Fibroblast of upper back skin (primary cell): ENCODE measurements at places on chromosomes 7 and 10.

DNA sequence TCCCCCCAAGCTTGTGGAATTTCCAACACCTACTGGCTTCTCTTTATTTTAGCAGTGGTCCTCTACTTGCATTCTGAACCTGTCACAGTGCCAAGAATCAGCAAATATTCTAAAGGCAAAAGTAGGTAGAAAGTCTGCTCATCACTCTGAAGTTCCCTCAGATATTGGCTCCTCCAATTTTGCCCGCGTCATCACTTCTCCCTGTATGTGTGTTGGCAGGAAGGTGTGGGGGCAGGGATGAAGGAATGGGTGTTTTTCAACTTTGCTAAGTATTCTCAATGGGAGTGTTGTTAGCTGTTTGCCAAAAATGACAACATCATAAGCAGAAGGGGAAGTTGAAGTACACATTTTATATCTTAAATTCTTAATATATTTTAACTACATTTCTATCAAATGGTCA is 226.2 kb downstream of the POLR1F start:
- no peak for DNase-seq

DNA sequence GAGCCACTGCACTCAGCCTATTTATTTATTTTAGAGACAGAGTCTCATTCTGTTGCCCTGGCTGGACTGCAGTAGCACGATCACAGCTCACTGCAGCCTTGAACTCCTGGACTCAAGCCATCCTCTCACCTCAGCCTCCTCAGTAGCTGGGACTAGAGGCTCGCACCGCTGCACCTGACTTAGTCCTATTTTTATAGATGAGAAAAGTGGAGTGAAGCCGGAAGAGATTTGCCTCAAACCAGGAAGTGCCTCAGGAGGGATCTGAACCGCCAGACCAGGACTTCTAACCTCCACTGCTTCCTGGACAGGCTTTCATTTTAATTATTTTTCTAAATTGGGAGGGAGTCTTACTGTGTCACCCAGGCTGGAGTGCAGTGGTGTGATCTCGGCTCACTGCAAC is 17.5 kb upstream of the CLIP2 start:
- DNase-seq: no peak

- peak; percentile 30 for DNase-seq
Observed at GRCh38 chr7:131653418-131654248, 97.2 kb upstream of the PODXL start.

DNA sequence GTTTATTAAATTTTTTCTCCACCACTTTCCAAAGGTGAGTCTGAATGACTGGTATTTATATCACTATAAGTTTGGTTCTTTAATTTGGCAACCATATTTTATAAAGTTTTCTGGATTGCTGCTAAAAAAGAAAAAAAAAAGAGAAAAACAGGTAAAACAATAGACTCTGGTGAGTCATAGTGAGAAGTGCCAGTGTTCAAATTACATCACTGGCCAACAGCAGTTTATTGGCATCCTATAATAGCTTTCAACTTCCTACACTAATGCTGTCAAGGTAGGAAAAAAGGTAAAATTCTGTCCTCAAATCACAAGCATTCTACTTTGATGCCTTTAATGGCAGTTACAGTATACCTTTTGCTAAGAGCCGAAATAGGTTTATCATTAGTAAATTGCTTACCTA is 808.8 kb downstream of the GRM8 start:
- DNase-seq: no peak

DNA sequence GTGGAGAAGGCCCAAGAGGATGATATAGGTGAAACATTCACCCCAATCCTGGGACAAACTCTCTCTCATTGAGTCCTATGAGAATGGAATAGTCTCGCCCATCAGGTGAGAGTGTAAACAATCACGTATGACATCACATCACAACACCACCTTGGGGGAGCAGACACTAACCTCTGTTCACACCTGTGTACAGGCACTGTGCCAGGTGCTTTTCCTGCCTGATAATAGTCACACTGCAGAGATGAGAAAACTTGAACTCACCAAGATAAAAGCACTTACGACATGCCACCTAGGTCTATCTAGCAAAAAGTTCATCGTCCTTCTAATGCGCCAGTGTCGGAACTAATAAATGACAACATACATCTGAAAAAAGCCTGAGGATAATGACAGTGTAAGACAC is 187.8 kb downstream of the FAM107B start:
- no peak for DNase-seq

- peak; percentile 28 for DNase-seq
Observed at GRCh38 chr7:152847386-152847908, 87.9 kb downstream of the ACTR3B start.

- peak; percentile 27 for DNase-seq
Observed at GRCh38 chr7:35869810-35870209, 69.0 kb downstream of the SEPTIN7 start.

GRCh38 chr7:16999541-17000267 is 117.9 kb upstream of the AGR3 start:
- no peak for DNase-seq

DNA sequence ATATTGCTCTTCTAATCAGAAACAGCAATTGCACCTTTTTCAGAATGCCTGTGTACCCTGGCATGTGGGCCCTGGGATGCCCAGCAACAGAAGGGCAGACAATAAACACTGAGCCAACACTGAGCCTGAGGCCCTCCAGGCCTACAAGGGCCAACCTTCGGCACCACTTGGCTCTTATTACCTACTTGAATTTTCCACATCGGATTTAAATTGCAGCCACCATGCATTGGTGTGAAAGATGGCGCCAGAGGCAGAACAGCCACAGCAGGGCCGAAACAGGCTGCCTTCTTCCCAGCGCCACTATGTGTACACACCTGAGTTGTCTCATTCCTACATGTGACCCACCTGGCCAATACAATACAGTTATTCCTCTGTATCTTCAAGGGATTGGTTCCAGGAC is 51.4 kb upstream of the EZH2 start:
- DNase-seq: no peak

DNA sequence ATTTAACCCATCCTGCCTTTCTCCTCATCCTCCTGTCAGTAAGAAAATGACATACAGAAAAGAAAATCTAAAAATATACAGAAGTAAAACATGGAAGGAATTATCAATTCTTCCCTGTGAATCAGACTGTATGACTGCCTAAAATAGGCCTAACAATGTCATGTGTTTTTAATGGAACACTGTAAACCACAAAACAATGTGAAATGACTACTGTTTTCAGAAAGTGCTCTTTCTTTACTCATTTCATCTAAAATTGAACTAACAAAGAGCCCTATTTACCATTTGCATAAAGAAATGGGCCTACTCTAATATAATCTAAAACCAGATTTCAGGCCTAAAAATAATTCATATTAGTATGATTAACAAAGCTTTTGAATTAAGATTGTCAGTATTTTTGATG is 35.7 kb downstream of the SEMA3E start:
- DNase-seq: peak; percentile 42

DNA sequence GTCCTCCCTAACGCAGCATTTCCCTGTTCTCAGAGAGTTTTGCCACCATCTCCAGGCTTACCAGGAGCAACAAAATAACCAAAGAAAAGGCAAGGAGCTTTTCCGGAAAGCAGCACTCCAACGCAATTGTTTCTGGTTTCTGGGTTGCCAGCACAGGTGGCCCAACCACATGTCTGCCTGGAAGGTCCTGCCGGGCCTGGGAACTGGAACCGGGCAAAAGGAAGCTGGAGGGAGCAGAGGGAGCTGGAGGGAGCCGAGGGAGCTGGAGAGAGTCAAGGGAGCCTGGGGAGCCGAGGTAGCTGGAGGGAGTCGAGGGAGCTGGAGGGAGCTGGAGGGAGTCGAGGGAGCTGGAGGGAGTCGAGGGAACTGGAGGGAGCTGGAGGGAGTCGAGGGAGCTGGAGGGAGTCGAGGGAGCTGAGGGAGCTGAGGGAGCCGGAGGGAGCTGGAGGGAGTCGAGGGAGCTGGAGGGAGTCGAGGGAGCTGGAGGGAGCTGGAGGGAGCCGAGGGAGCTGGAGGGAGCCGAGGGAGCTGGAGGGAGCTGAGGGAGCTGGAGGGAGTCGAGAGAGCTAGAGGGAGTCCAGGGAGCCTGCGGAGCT is 54.6 kb downstream of the STK32C start:
- no peak for DNase-seq

- DNase-seq: no peak
Observed at GRCh38 chr7:1136841-1137516, 23.0 kb downstream of the ZFAND2A start.

- no peak for DNase-seq
Observed at GRCh38 chr7:44634839-44635591, 28.6 kb downstream of the OGDH start.

DNA sequence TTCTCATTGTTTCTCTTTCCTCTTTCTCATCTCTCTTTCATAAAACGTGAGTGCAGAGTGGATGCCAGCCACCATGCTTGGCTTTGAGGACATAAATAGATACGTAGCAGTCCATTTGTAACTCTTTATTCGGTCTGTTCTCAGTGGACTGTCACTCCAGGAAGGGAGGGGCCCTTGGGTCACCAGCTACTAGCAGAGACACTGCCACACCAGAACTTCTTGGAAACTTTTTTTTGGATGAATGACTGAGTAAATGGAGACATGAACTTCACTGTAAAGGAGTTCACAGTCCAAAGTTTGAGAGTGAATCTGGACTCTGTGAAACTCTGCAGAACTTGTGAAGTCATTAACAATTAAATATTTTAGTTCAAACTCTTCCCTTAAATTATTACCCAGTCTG is 20.2 kb downstream of the CHN2 start:
- DNase-seq: no peak

DNA sequence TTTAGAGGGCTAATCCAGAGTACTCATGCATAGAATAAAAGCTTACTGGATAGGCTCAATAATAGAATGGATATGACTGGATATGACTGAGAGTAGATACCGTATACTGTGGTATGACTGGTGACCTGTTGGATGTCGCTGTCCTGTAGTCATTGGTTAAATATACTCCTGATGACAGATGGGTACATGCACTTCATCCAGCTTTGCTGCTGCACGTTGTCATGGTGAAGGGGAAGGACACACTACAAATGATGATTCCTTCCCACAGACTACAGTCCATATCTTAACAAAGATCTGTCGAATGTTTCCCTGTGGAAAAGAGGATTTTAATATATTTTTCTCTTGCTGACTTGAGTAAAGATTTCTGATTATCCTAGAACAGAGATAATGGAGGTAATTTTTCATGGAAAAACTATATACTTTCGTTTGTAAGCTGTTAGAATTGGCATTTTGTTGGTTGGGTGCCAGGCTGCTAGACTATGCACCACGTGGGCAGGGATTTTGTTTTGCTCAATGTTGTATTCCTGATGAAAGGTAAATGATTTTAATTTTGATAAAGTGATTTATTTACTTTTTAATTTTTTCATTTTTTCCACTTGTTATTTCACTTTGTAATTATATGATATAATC is 97.3 kb downstream of the PPP1R9A start:
- no peak for DNase-seq

- DNase-seq: peak; percentile 53
Observed at GRCh38 chr7:136405931-136406777, 429.0 kb upstream of the MTPN start.

GRCh38 chr7:92815412-92815811 is 21.0 kb downstream of the CDK6 start:
- no peak for DNase-seq

- DNase-seq: no peak
Observed at GRCh38 chr10:122078965-122079795, 90.2 kb downstream of the TACC2 start.

DNA sequence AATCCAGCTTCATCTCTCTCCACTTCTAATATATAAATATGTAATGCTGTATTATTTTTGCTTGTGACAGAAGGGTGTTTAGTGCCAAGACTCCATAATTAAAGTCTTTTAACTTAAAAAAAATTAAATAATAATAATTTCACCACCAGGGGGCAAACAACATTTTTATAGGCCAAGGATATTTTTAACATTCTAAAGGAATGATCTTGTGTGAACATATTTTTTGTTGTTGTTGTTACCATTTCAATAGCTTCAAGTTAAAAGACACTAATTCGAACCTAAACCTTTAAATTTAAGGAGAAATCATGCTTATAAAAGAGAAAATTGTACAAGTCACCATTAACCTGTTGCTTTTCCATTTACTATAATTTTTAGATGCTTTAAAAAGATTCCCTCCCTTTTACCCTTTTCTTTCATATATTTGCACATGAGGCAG is 7.5 kb upstream of the DNAJC1 start:
- no peak for DNase-seq

- no peak for DNase-seq
Observed at GRCh38 chr10:98921316-98921715, 314.3 kb downstream of the HPSE2 start.

DNA sequence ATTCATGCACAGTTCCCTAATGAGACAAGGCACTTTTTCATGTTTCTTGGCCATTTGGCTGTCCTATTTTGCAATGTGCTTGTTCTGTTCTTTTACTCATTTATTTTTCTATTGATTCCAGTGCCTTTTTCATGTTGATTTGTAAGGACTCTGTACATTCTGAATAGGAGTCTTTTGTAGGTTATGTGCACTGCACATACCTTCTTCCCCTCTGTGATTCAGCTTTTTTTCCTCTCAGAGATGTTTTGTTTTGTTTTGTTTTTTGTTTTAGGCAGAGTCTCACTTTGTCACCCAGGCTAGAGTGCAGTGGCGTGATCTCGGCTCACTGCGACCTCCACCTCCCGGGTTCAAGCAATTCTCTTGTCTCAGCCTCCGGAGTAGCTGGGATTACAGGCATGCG is 59.7 kb downstream of the KCNH2 start:
- DNase-seq: no peak

GRCh38 chr7:103887050-103887449 is 102.4 kb downstream of the RELN start:
- DNase-seq: no peak

DNA sequence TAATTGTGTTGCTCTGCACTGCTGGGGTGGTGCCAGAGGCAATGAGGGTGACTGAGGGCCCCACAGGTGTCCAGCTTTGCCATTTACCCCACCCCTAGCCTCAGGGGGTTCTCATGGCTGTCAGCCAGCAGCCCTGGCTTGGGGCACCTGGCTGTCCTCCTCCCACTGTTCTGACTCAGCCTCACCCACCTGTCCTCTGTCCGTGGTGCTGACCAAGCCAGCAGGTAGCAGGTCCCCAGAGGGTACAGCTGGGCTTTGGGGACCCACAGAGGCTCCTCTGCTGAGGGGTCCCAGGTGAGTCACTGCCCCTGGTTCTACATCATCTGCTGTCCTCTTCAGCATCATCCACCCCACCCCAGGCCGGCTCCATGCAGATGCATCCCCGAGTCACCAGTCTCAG is 32.2 kb upstream of the ZNF716 start:
- DNase-seq: no peak

DNA sequence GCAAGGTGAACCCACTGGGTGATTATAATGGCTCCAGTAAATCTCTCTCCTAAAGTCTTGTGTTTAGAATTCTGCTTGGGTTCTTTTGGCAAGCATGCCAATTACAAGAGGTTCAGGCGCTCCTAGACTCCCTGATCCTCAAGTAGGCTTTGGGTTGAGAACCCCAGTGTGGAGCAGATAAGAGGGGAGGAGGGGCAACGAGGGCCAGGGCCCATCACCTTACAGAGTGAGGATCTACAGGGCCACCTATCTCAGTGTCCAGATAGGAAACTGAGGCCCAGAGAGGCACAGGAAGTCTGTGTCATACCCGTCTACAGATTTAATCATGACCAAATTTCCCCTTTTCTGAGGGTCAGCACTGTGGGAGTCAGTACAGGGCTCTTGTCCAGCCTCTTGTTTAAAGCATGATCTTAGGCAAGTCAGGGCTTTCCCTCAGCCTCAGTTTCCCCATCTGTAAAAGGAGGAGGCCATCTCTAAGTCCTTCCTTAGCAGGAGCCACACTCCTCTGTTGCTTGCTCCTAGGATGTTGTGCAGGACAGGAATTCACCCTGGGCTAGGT is 4.4 kb downstream of the TACR2 start:
- DNase-seq: no peak
